Fibroblast of the aortic adventitia (primary cell): ENCODE measurements at places on chromosomes 4 and X.

- no peak for DNase-seq
Measured at GRCh38 chrX:122269243-122269781, 914.8 kb upstream of the GRIA3 start.

- DNase-seq: peak; percentile 22
Measured at GRCh38 chr4:105637408-105638176, 70.9 kb downstream of the INTS12 start.

DNA sequence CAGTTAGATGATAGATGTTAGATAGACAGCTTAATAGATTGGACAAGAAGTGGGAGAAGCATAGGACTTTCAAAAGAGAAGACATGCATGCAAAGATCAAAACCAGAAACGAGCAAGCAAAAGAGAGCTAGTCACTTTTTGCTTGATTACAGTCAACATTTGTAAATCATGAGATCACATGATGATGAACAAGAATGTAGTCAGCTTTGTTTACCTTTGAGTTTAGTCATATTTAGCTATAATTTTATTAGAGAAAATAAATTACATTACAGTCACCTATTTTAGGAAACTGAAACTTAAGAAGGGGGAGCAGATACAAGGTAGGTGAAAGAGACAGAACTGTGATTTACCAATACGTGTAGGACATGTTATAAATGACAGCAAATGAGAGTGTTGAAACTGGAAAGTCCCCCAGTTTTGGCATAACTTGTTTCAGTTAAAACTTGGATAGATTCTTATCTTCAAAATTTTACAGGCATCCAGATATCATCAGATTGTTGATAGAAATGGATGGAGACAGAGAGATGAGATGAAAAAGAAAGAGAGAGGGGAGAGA is 1083.1 kb upstream of the PCDH10 start:
- DNase-seq: no peak

- no peak for DNase-seq
Measured at GRCh38 chr4:121009578-121010478, 62.5 kb downstream of the NDNF start.

DNA sequence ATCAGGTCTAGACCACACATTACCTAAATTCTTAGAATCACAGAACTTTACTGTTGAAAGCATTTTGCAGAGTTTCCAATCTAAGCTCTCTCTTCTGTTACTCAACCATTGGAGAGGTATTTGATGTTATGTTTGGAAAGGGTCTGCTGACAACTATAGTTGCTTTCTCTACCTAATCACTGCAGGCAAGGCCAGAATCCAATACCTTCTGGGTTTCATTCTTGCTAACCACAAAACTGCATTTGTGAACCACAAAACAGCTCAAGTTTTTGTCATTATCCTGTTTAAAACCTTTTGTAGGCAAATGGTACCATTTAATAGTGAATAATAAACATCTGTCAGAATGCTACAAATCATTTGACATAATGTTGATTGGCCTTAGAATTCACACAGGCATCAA is 380.1 kb downstream of the GASK1B start:
- DNase-seq: no peak
